Muscle of arm (tissue), 14 donors: ENCODE measurements at places on chromosomes 3 and 15.
A peak's percentile ranks its signal among the peaks of the same experiment; 100 is the strongest.

DNA sequence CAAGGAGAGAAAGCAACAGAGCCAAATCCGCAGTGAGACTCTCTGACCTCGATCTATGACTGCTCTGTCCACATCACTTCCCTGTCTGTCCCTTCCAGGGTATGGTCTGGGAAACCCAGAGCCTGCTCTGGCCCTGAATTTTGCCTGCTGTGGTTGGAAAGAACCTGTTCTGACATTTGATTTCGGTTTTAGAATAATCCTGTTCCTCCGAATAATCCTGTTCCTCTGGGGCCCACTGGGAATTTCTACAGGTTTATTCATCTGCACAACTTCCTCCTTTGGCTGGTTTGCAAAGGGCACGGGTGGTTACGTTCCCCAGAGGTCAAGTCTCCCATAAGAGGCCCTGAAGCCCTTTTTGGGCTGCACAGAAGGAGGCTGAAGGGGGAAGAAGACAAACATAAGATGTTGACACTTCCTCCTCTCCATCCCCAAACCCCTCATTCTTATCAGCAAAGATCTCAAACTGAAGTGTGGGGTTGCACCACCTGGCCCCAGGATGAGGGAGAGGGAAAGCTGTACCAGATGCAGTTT lies 10.6 kb downstream of the LAMP3 start:
- no peak for DNase-seq

DNA sequence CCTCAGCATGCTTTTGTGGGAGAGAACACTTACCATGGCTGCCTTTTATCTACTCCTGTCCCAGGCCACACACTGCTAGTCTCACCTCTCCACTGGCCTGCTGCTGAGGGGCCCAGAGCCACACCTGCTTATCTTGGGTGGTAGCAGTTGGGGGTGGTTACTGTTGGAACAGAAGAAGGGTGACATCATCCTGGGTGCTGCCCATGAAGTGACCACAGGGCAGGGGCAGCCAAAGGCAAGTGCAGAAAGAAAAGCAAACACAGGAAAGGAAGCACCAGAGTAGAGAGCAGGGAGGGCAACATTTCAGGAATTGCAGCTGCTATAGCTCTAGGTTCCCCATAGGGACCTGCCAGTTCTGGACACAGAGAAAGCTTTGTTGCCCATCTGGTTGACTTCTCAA lies 345.2 kb downstream of the VPS13C start:
- no peak for DNase-seq

- no peak for DNase-seq
These were observed 319.9 kb downstream of the NAALADL2 start for GRCh38 chr3:175179055-175179454.

GRCh38 chr3:171005648-171006047 lies 20.9 kb downstream of the SLC2A2 start:
- DNase-seq, result no peak

DNA sequence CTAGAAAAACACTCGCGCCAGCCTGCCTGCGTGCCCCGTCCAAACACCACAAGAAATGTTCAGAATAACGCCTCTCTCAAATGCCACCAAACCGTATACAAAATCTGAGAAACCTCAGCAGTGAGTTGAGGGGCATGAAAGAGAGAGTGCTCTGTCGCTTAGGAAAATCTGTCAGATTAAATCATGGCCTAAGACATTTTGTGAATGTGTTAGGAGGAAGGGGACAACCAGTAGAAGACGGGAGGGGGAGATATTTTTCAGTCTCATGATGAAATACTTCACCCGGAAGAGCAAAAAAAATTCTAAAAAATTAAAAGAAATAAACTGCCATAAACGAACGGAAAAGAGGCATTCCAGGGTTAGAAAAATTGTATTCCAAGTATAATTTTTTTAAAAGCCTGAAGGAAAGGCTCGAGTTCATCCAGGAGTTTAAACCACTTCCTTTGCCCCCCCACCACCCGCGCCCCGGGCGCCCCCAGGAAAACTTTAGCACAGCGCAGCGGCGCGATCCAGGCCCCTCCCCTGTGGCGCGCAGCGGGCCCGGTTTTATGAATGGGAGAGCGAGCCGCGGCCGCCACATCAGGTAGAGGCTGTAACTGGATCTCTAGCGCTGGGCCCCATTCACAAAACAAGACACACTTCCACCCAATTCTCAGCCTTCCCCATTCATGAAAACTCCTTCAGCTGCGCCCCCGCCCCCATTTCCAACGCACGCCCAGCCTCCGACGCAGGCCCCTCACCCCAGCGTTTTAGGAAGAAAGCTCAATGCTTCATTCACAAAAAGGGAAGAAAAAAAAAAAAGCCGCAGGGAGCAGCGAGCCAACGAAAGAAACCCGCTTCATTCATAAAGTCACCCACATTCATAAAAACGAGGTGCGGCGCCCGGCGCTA lies 1.4 kb downstream of the ETV5 start:
- peak; percentile 71 for DNase-seq

DNA sequence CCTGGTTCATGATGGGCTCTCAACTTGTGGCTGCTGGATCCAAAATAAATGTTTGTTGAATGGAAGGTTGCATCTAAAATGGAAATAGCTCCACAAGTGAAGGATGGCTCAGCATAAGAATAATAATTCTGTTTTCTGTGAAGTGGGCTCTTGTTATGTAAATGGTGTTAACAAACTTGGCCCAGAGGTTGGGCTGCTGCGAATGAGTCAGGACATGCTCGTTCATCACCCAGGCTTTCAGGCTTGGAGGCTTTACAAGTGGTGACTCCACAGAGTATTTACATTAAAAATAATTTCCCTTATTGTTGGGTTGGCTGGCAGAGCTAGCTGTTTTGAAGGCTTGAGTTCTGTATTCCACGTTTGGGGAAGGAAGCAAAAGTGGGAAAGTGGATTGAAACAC lies 60.5 kb downstream of the ITGB5 start:
- no peak for DNase-seq

DNA sequence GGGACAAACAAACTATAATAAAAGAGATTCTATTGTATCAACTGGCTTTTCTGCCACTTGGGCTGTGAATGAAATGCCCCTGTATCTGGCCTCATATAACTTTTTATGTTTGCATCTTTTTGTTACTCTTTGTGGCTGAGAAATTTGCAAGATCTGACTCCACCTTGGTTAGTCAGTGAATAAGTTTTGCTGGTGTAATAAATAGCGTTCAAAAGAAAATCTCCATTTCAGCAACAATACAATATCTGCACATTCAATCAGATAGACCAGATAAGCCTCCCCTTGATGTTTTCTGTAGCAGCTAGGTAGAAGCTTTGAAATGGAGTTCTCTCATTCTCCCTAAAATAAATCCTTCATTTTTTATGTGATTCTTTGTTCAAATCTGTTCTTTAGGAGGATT lies 12.0 kb downstream of the TRAT1 start:
- DNase-seq, result no peak

- no peak for DNase-seq
These were observed 111.0 kb downstream of the NSUN3 start for GRCh38 chr3:94173673-94174434.

- no peak for DNase-seq
These were observed 53.7 kb downstream of the NMD3 start for GRCh38 chr3:161274691-161275298.

DNA sequence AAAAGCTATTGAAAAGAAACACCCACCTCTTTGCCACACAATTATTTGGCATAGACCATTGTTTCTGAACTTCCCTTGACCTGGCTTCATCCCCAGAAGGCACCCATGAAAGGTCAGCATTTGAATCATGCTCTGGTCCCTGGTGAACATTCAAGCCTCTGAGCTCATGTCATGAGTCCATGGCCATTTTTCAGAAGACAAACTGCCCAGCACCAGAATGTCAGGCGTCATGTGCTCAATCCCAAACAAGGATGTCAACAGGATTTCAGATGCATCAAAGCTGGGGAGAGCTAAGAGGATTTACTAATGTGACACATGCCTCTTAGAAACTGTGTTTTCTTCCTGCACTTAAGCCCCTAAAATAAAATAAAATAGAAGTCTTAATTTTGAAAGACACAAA lies 41.3 kb downstream of the TMED3 start:
- no peak for DNase-seq

DNA sequence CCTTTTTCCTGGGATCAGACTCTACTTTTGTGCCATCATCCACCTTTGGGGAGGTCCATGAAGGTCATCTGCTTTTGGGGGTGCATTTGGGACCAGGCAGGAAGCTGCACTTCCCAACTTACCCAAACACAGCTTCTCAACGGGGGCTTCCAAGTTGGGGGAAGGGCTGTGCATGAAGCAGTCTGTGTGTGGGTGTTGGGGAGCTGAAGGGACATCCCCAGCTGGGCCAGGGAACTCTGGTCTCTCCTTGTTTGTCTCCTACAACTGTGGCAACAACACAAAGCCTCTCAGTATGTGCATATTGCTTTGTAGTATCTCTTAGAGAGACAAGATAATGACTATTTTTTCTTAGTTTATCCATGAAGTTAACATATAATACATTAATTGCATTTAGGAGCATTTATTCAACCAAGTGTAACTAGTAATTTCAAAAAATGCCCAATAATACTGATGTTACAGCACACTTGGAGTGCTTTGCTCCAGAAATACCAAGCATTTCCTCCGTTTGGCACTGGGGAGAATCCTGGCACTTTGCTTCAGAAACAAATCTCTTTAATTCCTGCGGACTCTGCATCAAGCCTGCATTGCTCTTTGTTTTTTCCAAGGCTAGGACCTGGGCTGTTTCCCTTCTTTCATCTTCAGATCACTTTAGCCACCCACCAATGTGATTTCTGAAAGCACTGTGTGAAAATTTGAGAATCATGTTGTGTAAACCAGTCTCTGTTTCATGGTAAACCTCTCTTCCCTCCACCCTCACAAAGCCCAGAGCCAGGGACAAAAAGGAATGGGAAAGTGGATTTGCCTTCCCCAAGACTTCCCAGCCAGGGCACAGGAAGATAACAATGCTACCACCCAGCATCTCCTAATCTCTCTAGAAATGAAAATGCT lies 126.2 kb upstream of the PFN2 start:
- no peak for DNase-seq

- no peak for DNase-seq
These were observed 20.2 kb upstream of the CPOX start for GRCh38 chr3:98613616-98614015.

DNA sequence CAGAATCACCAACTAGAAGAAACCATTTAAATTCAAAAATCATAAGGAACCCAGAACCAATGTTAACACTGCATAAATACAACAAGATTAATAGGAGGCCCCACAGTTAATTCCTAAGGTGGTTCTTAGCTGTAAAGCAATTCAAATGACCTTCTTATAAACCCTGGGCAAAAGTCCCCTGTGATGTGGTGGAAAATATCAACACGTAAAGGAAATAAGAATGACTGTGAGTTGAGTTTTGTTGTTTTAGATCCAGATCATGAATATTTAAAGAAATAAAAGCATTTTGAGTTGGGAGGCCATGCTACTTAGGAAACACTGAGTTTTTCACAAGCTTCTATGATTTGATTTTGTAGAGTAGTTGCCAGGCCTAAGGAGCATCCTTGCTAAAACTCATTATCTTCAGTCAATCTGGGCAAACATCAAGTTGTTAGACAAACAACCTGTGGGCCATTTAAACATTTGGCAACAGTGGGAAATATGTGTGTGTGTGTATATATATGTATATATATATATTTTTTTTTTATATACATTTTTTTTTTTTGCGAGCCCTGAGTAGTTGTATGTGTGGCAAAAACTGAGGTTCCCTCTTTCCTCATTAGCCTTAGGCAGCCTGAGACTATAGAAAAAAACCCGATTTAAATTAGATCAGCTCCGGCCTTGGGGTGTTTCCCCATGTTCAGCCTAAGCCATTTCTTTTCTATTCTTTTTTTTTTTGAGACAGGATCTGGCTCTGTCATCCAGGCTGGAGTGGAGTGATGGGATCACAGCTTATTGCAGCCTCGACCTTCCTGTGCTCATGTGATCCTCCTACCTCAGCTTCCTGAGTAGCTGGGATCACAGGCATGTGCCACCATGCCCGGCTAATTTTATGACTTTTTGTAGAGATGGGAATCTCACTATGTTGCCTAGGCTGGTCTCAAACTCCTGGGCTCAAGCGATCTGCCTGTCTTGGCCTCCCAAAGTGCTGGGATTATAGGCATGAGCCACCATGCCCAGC lies 8.0 kb upstream of the PXK start:
- DNase-seq, result no peak

DNA sequence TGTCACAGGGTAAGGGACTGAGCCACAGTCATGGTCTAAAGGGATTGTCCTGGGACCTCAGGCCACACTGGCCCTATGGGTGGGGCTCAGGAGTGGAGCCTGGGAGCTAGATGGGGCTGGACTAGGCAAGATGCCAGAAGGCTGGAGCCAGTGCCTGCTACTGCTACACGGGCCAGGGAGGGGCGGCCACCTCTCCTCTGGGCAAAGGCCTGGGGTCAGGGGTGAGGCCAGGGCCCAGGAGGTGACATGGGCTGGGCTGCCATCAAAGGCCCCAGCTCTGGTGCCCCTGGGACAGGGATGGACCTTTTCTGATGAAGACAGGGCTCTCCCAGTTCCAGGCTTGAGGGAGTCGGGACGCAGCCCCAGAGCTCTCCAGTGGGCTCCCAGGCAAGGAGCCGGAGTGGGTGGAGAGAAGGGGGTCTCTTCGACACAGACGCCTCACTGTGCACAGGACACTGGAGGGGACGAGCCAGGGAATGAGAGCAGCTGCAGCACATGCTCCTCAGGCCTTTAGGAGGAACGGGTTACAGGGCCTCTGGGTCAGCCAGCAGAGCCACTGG lies 62.1 kb upstream of the IQSEC1 start:
- no peak for DNase-seq

GRCh38 chr3:39126532-39127071 lies 19.1 kb downstream of the TTC21A start:
- DNase-seq, result peak; percentile 45
